ENCODE measurements at places on chromosomes 1 and 21. TPM values are rescaled to one million over a fixed set of nuclear protein-coding genes. Genes with fewer than 3 reads are reported as not detected.

- DNase-seq, result no peak
Measured at GRCh38 chr1:15764269-15764764, 5.7 kb downstream of the FBLIM1 start.

- no peak for DNase-seq
Measured at GRCh38 chr1:32749332-32749731, 46.8 kb upstream of the SYNC start.

DNA sequence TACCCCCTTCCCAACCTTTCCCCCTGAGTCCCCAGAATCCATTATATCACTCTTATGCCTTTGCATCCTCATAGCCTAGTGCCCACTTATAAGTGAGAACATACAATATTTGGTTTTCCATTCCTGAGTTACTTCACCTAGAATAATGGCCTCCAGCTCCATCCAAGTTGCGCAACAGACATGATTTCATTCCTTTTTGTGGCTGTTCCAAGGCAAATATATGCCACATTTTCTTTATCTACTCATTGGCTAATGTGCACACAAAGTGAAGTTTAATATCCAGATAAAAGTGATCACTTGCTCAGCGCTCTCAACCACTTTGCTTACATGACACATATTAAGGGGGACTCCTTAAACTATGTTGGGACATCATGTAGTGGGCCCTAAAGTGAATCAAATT, 72.4 kb upstream of the TIAM1 start:
- DNase-seq, result no peak

DNA sequence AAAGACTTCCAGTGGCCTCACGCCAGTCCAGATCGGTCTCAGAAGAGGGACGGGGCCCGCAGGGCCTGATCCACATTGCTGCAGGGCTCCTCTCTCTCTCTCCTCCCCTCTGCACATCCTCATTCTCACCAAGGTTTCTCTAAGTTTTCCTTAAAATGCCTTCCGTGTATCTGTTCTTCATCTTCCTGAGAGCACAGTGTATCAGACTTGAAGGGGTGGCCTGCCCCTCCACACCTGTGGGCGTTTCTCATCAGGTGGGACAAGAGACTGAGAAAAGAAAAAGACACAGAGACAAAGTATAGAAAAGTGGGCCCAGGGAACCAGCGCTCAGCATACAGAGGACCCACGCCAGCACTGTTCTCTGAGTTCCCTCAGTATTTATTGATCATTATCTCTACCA, 66.4 kb downstream of the PRKAB2 start:
- DNase-seq, result no peak

- no peak for DNase-seq
Measured at GRCh38 chr1:231690059-231690458, 63.5 kb downstream of the DISC1 start.

DNA sequence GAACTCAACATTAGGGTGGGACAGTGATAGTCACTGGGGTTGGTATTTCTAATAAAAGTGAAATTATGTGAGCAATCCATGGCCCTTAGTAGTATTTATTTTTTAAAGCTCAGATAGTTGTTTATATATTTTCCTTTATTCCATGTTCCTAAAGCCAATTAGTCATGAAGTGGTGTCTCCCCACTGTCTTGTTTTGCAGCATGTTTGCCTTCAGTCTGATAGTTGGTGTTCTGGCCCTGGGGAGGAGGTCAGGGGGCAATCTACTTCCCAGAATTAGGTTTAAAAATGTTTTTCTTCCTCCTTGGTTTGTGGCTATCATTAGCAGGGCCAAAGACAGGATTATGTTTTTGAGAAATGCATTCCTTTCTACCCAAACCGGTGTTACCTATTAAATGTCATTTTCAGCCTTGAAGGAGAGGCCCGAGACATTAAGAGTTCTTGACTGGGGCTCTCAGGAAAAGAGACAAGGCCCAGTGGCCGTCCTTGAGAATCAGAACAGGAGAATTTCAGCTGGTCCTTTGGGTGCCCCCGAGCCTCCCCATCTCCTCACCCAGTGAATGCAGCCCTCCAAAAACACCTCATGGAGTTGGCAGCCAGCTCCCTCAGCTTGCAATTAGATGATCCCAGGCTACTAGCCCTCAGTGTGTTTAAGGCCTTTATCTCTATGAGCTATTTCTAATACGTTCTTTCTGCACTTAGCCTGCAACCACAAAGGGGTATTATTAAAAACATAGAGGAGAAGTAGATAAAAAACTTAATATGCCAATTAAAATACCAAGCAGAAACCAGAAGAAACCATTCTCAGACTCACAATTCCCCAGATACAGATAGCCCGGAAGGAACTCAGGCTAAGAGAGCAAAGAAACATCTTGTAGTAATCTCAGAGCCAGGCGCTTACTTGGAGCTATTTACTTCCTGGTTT, 71.3 kb upstream of the NGF start:
- DNase-seq, result no peak

- DNase-seq, result no peak
Measured at GRCh38 chr1:156700736-156701531, 4.4 kb downstream of the CRABP2 start.

DNA sequence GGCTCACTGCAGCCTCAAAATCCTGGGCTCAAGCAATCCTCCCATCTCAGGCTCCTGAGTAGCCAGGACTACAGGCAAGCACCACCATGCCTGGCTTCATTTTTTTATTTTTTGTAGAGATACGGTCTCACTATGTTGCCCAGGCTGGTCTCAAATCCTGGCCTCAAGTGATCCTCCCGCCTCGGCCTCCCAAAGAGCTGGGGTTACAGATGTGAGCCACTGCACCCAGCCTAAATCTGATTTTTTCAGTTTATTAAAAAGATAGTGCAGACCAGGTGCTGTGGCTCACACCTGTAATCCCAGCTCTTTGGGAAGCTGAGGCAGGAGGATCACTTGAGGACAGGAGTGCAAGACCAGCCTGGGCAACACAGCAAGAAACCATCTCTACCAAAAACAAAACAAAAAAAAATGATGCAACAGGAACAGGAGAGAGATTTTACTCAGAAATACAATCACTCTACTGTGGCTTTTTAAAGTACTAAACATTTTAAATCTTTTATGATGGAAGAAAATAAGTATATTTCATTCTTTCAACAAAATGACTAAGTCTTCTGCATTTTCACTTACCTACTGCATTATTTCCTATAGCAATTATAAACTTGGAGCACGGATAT, 1.9 kb downstream of the PSMG1 start:
- no peak for DNase-seq

DNA sequence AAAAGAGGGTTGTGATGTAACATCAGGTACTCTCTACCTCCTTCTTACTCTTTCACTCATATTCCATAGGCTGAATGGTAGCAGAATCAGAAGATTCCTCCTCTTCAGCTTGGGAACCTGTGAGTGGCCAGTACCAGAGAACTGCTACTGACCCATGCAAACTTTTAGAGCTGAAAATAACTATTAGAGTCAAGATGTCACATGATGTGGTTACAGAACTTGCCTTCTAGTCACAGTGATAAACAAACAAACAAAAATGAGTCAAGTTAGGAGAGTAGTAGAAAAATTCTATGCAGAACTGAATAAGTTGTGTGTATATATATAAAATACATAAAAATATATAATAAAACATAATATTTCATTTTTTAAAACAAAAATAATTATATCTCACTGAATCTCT, 47.6 kb upstream of the RGS1 start:
- DNase-seq, result no peak

- DNase-seq, result no peak
Measured at GRCh38 chr1:224212618-224213061, 29.6 kb downstream of the DEGS1 start.

GRCh38 chr21:17612023-17612564, 607 bp downstream of the BTG3 start:
- DNase-seq, result no peak

DNA sequence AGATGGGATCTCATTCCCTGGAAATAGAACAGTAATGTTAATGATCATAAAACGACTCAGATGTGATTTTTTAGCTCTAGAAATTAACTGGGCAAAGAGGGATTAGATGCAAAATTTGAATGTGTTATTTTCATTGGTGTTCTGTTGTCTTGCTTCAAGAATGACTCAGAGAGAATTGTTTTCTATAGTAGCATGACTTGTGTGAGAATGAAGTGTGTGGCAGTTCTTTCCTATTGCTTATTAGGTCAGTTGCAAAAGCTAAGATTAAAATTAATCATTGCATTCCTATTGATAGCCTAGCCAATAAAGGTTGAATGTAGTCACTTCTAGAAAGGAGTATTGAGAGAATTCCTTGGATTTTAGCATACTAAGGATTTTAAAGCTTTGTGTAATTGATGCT, 22.9 kb downstream of the SPEN start:
- DNase-seq, result no peak

DNA sequence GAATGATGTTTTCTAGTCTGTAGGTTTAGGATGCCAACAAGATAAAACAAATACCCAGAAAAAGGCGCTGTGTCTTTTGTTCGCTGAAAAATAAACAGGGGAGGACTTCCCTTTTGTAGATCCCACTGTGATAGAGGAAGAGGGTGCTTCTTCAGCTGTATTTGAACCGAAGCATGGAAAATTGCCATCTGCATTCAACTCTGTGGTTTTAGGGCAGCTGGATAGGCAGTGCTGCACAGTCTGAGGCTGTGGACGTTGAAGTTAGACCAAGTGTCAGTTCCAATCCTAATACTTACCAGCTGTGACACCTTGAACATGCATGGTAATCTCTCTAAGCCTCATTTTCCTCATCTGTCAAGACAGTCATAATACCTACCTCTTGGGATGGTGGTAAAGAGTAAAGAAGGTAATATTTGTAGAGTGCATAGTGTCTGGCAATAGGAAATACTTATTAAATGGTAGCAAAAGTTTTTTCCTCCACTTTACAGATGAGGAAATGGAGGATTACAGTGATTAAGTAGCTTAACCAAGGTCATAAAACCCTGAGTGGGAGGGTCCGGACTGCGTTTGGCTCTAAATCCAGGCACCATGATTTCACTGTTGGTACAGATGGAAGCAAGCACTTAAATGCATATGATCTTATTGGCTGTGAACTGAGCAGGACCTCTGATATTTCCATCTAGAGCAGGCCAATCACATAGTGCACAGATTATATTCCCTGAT, 48.5 kb downstream of the UTP25 start:
- DNase-seq, result no peak

GRCh38 chr1:25971811-25972180, 26.1 kb downstream of the PAFAH2 start:
- DNase-seq, result no peak

DNA sequence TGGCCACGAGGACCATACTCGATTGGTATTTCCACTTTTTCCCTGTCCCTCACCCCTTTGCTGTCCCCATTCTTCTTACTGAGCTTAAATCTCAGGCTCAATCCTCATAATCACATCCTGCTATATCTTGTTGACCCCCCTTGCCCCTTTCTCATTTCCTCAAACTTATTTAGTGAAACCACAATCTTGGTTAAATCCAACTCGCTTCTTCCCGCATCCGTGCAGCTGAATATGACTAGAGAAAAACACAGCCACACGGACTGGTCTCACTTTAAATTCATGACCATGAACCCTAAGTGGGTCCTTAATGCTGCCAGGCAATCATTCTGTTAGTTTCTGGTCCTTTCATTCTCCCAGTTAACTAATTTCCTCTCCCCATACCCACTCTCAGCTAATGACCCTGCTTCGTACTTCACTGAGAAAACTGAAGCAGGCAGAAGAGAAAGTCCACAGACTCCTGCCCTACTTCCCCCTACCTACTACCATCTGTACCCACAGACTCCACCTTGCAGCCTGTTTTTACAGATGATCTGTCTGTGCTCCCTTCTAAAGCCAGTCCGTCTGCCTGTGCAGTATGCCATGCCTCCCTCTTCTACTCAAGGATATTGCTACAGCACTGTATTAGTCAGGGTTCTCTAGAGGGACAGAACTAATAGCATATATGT, 96.8 kb upstream of the LMO4 start:
- DNase-seq, result no peak

DNA sequence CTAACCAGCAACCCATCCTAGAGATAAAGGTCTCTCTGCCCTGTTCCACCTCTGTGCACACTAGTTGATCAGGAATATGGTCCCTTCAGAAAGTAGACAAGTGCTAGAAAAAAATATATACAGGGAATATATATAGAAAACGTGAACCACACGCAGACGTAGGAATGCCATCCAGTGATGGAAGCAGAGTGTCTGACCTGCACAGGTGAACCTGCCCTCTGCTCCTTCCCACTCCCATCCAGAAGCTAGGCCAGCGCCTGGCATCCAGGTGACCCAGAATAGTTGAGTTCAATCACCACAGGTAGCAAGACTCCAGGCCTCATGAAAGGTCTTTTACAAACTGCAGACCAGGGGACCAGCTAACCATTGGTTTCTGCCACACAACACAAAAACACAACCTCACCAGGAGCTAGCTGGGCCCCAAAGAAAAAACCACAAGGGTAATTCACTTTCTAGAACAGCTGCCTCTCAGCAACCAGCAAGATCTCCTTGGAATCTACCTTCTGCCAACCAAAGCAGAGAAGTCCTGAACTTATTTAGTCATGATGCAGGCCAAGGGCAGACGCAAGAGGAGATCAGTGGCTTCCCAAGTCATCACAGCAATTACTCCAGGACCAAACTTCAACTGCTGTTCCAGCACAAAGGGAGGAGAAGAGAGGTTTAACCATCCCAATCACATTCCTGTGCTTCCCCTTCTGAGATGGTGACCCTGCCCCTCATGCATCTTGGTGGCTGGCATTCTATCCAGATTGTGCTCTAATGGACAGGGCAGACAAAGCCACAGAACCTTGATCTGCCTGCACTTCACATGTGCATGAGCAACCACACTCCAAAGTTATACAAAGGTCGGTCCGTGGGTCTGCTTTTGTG, 53.0 kb downstream of the GPR161 start:
- no peak for DNase-seq

DNA sequence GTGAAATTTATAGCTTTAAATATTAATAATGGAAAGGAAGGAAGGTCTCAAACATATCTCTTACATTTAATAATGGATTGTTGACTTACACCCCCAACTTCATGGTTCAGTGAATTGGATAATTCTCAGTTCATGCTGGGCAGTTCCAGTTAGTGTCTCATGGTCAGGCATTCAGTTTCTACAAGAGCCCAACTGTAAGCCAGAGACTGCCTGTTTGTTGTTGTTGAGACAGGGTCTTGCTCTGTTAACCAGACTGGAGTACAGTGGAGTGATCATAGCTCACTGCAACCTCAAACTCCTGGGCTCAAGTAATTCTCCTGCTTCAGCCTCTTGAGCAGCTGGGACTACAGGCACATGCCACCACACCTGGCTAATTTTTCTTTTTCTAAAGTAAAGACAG, 5.0 kb upstream of the DMAP1 start:
- no peak for DNase-seq

DNA sequence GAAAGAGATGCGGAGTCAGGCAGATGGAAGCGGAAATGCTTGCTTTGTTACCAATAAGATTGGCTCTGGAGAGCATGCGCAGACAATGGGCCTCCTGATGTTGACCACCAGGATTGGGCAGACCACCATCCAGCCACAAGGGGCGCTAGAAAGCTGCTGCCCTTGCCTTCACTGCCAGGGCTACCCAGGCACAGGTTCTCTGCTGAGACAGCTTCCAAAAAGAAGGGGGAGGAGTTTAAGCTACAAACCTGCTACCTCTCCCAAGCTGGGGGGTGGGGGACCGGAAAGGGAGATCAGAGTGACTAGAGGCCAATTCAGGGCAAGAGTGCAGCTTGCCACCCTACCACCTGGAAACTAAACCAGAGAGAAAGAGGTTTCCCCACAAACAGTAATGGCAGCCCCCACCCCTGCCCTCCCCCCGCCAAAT, 369.7 kb downstream of the RRAGC start:
- DNase-seq, result peak; percentile 5

Gene KCNAB2
- 20.1 TPM for total RNA-seq

Gene CTXND2
- not detected for total RNA-seq

Gene RNU1-4
- total RNA-seq, result under 0.01 TPM

Gene ROR1
- 1.6 TPM for total RNA-seq

Gene S100A12
- not detected for total RNA-seq

Gene RHD
- not detected for total RNA-seq

Gene CR1L
- total RNA-seq, result not detected

Gene HOOK1
- not detected for total RNA-seq

Gene MRPL20
- total RNA-seq, result 136 TPM

Gene CLCA4
- not detected for total RNA-seq

Measured in NCI-H460 (cell line).